ENCODE measurements at places on chromosomes 7 and 10.
A peak's percentile ranks its signal among the peaks of the same experiment; 100 is the strongest.

GRCh38 chr10:22573820-22574569 lies 140.4 kb downstream of the PIP4K2A start:
- DNase-seq: no peak

DNA sequence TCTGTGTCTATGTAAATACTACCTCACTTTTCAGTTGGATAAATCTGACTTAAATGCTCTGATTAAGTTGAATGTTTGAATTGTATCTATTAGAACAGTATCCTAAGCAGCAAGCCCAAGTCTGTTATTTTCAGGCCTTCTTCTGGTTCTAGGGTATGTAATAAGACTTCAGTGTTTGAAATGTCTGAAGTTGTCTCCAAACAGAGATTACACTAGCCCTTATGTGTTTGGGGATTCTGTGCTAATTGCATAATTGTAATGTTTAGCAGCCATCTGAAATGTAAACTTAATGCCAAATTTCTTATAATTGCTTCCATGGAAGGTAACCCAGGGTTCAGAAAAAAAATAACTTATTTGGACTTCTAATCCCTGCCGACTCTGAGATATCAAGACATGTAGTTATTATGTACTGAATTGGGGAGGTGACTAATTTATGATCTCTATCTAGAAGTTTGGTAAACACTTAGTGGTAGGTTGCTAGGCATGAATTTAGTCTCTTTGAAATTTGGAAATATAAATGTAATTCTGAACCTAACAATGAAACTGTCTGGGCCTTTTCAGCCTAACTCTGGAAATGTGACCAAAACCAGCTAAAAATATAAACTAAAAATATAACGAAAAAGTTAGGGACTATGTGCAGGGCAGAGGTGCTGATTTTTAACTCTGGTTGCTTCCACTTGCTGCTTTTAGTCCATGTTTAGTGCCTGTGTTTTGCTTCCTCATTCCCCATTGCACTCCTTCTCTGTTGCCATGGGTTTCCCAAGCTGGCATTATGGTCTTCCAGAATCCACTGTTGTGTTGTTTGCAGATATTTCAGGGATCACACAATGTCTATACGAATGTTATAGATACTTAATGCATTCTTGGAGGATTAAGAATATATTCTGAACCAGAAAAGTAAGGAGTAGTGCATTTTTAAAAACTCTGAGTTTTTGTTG lies 54.8 kb downstream of the MCU start:
- DNase-seq: no peak

DNA sequence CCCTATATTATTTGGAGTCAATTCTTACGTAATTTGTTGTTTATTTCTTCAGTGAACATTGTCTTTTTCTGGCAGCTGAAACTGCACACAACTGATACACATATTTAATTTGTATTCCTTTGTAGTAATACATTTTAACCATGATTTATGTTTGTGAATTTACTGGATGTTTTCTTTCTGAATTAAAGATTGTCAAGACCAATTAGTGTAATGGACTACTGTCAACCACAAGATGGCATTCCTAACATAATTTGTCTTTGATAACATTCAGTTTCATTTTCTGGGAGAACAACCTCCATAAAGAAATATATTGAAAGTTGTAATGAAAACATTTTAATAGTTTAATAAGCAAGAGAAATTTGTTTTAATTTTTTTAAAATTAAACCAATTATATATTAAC lies 10.1 kb downstream of the THNSL1 start:
- no peak for DNase-seq

GRCh38 chr7:21355406-21355874 lies 72.4 kb upstream of the SP4 start:
- peak; percentile 17 for DNase-seq

DNA sequence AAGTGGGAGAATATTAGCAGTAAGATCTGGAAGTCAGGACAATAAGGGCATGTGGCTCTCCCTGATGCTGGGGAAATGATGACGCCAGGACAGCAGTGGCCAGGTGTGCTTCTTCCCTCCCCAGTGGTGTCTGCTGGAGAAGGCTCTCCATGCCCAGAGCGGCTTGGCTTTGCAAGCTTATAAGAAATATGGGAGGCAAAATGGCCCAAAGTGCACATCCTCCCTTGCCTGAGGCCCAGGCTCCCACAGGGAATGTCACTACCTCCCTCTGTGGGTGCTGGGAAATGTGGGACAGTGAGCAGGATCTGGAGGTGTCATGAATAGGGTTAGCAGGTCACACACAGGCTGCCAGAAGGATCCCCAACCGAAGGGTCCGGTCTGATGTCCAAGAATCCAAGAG lies 17.1 kb upstream of the ZNF488 start:
- DNase-seq: no peak

- no peak for DNase-seq
Observed at GRCh38 chr7:147376192-147376591, 1214.4 kb upstream of the C7orf33 start.

DNA sequence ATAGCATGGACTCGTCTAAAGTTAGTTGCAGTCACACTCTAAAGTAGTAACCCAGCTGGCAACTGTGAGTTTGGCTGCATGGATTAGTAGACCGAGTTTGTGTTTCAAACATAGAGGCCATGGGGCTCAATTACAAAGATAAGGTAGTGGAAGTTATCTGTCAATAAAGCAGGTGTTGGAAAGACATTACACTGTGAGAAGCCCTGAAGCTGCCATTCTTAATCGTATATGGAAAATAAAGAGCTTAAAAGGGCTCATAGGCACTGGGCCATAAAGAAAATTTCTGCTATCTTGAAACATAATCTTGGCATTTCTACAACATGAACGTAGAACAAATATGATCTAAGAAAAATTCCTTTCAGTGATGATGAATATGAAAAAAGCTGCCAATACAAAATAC lies 837.7 kb downstream of the REEP3 start:
- DNase-seq: no peak

GRCh38 chr10:71242622-71243009 lies 30.2 kb downstream of the UNC5B start:
- no peak for DNase-seq

DNA sequence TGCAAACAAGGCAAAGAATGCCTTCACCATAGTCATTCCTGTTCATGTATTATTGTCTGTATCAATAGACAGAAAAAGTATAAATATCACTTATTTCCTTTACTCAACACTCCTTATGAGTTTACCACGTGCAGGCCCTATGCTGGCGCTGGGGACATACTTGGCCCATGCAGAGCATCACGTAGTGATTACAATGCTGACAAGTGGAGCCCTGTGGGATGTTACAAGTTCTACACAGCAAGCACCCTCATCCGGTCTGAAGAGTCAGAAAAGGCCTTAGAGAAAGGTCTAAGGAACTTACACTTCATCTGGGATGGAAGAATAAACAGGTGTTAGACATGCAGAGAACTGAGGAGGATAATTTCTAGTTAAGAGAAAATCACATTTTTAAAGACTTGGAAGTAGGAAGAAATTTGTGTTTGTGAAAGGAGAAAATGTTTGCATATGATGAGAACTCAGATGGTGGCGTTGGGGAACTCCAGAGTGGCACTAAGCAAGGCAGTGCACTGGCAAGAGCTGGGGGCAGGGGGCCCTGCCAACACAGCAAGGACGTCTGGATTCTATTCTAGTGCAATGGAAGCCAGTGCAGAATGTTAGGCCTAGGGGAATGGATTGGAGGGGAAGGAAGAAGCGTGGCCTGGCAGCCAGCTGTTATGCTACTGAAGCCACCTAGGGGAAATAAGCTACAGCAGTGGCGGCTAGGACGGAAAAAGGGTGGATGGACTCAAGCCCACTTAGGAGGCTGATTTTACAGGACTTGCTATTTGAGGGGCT lies 116.2 kb downstream of the ELMO1 start:
- no peak for DNase-seq

DNA sequence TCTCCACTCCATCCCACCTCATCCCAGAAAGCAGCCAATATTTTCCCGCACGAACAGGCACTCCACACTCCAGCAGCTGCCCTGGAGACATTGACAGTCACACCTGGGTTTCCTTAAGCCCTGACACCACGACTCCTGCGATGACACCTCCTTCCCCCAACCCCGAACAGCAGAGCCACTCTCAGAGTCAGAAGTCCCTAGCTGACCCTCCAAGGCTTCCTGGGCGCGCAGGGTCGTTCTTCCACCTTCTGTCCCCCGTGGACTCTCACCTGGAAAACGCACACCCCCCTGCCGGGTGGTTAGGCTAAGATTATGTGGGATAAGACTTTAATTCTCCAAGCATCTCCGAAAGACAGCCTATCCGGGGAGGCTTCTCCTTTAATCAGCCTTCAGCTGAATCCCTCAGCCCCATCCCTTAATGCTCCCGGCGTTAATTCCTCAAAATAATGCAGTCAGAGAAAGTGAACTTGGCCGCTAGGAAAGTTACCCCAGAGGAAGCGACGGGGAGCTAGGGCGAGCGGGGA lies 1.1 kb downstream of the DENND11 start:
- no peak for DNase-seq

GRCh38 chr7:110987127-110987693 lies 103.7 kb upstream of the LRRN3 start:
- no peak for DNase-seq

GRCh38 chr10:103980288-103980906 lies 13.5 kb downstream of the SLK start:
- DNase-seq: no peak

DNA sequence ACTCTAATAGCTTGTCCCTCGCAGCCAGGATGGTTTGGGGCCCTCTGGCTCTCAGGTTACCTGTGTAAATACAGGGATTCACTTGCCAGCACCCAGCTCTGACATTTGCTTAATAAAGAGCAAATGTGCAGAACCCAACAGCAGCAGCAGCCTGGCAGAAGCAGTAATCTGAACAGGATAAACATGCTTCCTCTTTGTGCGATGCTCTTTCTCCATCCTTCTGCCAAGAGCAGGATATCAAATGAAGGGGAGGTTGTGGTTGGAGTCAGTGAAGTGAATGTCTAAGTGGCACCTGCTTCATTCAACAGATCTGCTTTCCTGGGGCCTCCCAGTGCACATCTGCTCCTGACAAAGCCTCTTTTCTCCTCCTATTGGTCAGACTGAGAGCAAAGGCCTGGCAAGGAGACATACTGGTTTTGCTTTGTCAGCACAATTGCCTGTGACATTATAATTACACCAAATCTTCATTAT lies 130.3 kb downstream of the NRF1 start:
- DNase-seq: no peak

DNA sequence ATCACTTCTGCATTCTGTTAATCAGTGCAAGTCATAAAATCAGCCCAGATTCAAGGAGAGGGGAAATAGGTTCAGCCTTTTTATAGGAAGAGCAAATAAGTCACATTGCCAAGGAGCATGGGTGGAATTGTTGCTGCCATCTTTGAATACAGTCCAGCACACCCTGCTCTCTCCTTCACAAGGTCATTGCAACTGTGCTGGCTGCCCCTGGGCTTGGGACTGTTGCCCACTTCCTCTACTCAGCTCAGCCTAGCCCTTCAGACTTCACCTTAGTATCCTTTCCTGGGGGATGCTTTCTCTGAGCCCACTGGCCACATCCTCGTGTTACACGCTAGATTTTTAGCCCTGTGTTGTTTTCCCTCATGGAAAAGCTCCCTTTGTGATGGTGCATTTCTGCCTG lies 527.7 kb downstream of the GALNT17 start:
- no peak for DNase-seq

GRCh38 chr7:40623863-40624262 lies 489.1 kb downstream of the SUGCT start:
- DNase-seq: no peak

GRCh38 chr7:156524818-156525597 lies 115.6 kb upstream of the RNF32 start:
- no peak for DNase-seq

- no peak for DNase-seq
Observed at GRCh38 chr7:140342727-140343514, 55.4 kb downstream of the SLC37A3 start.

GRCh38 chr7:131610007-131610406 lies 53.6 kb upstream of the PODXL start:
- no peak for DNase-seq

- DNase-seq: no peak
Observed at GRCh38 chr7:70502117-70502863, 629.7 kb upstream of the GALNT17 start.

DNA sequence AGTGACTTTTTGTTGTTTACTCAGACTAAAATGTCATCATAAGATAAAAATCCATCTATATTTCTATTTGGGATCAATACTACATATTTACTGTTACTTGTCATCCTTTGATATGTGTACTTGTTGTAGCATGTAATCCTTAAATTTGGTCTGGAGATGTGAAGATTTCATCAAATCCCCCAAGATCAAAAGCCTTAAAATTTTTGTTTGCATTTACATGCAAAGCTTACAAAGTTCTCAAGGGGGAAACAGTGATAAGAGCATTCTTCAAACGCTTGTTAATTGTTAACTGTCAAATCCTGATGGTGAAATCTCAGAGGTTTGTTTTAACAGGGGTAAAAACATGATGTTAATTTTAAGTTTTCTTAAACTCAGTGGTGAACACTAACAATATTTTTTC lies 84.9 kb upstream of the SKAP2 start:
- DNase-seq: no peak

DNA sequence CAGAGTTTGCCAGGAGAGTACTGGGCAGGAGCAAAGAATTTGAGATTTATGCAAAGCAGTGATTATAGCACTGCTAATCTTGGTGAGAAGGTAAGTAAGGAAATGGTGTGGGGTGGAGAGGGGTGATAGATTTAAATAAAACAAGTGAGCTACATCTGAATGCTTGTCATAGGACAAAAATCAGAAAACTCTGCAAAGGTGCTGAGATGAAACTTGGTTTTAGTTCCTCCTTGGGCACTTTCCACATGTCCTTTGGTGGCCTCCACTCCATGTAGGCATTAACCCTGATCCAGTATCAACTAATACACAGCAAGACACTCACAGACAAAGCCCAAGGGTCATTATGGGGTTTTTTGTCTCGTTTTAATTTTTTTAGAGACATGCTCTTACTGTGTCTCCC lies 25.7 kb upstream of the FAM107B start:
- no peak for DNase-seq

DNA sequence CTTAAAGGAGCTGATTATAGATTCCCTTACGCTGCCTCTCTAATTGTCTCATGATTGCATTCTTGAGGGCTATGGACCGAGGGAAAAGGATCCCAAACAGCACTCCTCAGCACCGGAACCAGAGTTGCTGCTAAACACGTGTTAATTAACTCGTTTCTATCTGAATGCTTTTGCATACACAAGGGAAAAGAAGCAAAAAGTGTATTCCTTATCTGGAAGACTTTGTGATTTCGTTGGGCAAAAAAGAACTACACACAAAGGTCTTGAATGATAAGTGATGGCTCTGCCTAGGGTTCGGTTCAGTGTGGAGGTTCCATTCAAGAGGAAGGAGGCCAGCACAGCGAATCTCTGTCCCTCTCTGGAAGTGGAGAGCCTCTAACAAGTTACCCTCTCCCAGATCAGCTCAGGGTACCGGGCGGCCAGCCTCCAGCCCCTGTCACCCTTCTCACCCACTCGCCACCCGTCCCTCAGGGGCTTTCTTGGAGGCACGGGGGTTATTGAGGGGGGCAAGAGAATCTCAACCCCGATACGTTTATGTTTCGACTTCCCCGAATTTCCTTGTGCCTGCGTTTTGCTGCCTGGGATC lies 515 bp upstream of the SLC4A2 start:
- DNase-seq: no peak

DNA sequence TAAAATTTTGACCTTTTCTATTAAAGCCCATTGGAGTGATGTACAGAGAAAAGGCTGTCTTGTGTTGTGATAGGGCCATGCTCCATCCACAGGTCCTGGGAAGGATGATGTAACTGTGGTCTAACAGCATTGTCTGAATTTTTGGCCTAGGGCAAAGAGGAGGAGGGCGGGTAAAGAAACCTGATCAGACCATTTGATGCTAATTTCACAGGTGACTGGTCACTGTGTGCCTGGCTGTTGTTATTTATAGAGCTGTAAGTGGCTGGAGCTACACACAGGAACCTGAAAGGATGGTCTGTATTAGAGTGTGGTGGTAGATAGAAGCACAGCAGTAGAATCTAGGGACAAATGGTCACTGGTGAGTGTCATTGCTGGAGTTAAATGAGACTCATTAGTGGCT lies 182.1 kb downstream of the AUTS2 start:
- DNase-seq: no peak

All from stimulated activated CD4-positive, alpha-beta T cell treated with anti-CD3 and anti-CD28 coated beads, Interleukin-4, amount 100 ng/mL, for 48 hours (primary cell).